Activated CD8-positive, alpha-beta memory T cell treated with anti-CD3 and anti-CD28 coated beads, Interleukin-2, amount 10 ng/mL, durations not matched to agents 7 days and 5 days (primary cell): ENCODE measurements at places on chromosomes 1 and 21. TPM values are rescaled to one million over a fixed set of nuclear protein-coding genes. Genes with fewer than 3 reads are reported as not detected.

DNA sequence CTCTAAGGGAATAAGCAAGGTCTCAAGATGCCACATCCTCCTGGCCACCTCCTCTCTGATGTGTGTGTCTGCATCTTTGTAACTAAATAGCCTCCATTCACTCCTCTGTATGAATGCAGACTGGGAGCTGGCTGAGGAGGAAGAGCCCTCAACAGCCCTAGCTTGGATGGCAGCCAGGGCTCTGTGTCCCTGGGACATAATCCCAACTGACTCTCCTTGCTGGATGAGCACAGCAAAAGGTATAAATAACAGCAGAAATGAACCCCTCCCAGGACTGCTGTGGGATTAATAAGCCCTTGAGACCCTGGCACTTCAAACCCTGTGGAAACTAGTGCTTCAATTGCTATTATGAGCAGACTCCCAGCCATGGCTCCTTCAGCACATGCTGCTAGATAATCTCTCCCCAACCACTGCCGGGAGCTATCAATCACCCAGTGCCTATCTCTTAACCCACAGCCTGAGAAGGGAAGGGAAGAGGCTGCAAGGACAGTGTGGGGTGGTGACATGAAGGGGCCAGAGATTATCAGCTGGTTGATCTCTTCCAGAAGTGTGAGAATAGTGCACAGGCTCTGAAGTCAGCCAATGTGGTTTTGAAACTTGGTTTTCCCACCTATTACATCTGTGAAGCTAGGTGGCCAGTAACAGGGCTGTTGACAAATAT is 152.2 kb downstream of the TNR start:
- no peak for DNase-seq

BCAR3 gene
- 1.3 TPM for total RNA-seq

NBPF6 gene
- not detected for total RNA-seq

MNDA gene
- total RNA-seq: not detected

C1orf141 gene
- not detected for total RNA-seq

HLX gene
- total RNA-seq: 0.77 TPM
